NCI-H1930 (cell line): ENCODE measurements at places on chromosomes 5 and 9.

GRCh38 chr5:11305245-11305644 lies 544.2 kb upstream of the DAP start:
- no peak for DNase-seq

GRCh38 chr9:87152256-87152655 lies 204.9 kb upstream of the GAS1 start:
- DNase-seq: no peak

- no peak for DNase-seq
These were observed 55.4 kb downstream of the SNCAIP start for GRCh38 chr5:122367456-122367855.

DNA sequence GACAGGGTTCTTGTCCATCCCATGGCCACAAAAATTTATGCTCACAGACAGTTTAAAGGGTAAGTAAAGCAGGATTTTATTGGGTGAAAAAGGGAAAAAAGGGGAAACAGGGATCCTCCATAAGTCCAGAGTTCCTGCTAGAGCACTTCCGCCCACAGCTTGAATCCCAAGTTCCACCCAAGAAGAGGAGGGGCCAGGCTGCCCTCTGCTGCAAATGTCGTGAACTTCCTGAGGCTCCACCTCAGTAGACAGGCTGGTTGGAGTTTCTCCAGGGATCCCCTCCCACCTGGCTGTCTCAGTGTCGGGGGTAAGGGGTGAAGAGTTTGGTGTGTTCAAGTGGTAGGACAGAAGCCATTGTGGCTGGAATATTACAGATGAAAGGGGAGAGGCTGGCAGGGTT lies 275.0 kb upstream of the SGCD start:
- DNase-seq: no peak

DNA sequence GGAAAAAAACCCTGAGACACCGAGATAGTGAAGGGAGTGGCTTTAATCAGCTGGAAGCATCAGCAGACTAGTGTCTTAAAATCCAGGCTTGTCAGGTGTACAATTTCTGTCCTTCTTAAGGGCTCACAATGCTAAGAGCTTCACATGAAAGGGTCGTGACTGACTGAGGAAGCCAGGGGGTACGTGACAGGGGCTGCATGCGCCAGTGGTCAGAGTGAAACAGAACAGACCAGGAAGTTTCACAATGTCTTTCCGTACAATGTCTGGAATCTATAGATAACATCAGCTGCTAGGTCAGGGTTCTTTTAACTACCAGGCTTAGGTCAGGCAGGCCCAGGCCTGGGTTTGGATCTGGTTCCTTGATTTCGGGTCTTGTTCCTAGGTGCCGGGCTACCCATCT lies 253.0 kb downstream of the CDH10 start:
- no peak for DNase-seq

- DNase-seq: no peak
These were observed at the start of gene PHF24 for GRCh38 chr9:34957492-34958410. PHF24 (plus strand) TSS chr9:34958285; CDS start chr9:34971299, 13,014 bp downstream.

GRCh38 chr9:21465859-21466518 lies 16.1 kb downstream of the IFNE start:
- no peak for DNase-seq

- no peak for DNase-seq
These were observed 271.8 kb downstream of the TRIM32 start for GRCh38 chr9:116958881-116959280.

DNA sequence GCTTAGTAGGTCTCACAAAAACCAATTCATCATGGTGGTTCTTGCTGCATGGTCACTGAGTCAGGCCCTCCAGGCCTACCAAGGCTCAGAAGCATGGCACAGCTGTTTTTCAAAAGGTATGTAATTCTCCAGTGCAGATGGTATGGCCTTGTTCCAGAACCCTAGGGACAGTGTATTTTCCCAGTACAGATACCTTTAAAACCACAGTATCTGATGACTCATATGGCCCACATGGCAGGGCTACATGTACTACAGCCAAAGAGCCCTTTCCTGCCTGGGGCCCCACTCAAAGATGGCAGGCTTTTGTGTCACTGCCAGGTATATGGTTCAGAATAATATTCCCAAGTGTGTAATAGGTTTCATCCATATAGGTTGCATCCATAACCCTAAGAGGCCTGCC lies 16.5 kb downstream of the CSF2 start:
- DNase-seq: no peak

GRCh38 chr9:92310562-92310961 lies 14.6 kb downstream of the NOL8 start:
- no peak for DNase-seq

DNA sequence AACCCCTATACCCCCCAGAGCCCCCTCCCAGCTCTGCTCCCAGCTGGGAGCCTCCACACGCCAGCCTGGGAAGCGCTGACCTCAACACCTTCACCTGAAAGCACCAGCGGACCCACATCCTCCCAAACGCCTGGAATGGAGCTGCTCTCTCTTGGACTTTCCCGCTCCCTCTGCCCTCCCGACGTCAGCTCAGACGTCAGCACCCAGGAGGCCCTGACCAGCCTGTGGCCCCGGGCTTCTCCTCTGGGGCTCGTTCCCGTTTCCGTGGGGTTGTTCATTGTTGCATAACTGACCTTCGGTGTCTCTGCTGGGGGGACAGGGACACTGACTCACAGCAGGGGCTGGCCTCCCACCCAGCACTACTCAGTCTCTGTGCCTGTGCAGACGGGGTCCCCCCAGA lies 35.0 kb upstream of the SLC6A3 start:
- no peak for DNase-seq

DNA sequence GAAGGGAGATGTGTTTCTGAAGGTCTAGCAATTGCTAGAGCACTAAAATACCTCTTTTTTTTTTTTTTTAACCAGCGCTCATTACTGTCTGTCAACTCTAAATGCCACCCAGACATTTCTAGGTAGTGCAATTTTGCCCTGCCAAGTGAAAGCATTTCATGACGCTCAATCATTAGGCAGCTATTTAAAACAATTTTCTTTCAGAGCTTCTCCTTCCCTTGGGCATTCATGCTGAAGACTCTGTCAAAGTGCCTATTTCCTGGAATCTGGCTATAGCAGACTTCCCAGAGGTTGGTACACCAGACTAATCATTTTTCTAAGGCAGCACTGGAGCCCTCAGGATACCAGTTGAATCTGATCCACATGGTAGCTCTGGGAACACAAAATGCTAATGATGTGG lies 97.0 kb upstream of the ANKRD55 start:
- DNase-seq: no peak

DNA sequence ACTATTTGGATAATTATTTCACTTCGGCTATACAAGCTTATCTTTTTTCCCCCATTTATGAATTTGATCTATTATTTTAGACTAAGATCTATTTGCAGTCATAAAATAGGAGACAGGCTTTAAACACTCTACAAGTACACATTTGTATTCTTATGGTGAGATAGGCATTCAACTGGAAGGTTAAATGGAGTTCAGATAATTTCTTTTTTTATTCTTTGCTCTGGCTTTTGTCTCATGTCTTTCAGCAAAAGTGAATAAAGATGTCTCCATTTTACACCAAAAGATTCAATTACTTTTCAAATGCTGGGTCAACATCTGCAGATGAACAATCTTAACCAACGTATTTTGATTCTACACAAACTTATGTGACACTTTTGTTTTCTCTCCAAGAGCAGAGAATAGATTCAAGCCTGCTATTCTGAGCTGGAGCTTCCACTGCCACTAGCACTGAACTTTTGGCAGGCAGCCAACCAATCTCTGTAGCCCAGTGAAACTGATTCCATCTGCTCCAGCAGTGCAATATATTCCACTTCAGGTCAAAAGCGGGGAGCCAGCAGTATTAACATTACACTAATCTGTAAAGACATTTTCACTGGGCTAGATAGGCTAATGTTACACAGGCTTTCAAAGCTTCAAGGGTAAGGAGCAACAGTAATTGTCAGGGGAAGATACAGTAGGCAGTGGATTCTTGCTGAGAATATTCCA lies 452.0 kb upstream of the ZNF608 start:
- DNase-seq: no peak

DNA sequence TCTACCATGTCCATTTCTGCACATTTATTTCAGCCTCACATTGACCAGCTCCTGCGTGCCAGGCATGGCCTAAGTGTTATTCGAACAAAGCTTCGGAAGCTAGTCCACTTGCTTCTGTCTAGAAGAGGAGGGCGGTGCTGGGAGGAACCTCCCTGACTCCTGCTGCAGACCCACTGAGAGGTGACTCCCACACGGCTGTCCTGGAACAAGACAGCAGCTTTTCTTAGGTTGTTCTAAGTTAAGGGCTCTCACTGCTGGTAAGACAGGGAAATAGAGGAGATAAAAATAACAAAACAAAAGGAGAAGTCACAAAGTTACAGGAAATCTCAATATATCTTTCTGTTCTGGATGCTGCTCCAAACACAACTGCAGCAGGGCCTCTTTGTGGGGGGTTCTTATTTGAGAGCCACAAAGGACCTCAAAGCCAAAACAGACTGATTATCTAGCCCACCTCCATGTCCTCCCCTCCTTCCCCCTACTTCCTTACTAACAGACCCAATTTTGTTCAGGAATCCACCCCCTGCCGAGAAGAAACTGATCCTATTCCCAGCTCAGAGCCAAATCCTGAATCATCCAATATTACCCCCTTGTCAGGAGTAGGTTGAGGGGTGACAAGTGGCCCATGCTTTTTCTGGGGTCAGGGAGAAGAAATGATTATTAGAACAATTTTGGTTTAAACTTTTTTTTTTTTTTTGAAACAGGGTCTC lies 28.4 kb upstream of the KCNIP1 start:
- DNase-seq: no peak

GRCh38 chr9:5112109-5112592 lies 73.3 kb downstream of the INSL6 start:
- no peak for DNase-seq

DNA sequence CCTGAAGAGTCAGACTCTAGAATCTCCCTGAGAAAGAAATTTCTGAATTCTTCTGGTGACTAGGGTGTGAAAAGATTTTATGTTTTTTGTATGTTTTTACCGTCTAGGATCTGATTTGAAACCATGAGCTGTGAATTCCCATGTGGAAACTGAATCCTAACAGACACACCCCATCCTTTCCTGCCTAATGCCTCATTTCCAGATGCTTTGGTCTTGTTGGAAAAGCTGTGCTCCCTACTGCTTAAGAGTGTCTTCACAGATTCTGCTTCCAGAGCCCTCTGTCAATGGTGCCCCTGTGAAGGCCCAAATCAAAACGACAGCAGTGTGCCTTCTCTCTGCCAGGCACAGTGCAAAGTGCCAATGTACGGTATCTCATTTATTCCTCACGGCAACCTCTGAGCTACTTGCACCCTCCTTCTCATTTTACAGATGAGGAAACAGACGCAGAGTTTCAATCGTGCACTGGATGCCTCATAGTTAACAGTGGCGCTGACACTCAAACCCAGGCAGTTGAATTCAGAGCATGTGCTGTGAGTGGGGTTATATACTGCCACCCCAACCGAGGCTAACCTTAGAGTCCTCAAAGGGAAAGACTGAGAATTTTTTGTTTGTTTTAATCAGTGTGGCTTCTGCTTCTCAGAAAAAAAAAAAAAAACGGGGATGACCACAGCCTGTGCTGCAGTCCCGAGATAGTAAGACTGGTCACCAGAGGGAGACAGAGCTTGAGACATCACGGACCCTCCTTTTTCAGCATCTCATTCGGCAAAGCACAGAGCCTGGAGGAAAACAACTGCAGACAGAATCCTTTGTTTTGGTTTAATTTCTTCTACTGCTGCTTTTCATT lies 188.4 kb downstream of the SNCAIP start:
- DNase-seq: no peak

DNA sequence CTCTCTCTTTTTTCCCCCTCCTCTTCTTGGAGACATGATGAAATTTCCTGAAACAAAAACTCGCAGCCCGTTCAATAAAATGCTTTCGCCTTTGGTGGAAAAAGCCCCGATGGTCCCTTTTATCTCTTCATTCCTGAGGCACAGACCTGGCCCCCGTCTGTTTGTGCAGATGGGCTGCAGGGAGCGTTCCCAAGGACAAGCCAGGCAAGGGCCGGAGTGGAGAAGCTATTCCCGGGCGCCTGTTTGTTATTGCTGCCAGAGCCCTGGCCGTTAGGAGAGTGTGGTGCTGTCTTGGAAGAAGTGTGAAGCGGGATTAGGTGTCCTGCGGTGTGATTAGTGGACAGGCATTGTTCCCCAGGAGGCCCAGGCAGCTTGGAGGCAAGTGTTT lies 71.9 kb downstream of the SMIM23 start:
- no peak for DNase-seq

- no peak for DNase-seq
These were observed 59.5 kb downstream of the FAM114A2 start for GRCh38 chr5:153979028-153979783.

GRCh38 chr5:139761501-139761900 lies 34.1 kb upstream of the PSD2 start:
- no peak for DNase-seq

DNA sequence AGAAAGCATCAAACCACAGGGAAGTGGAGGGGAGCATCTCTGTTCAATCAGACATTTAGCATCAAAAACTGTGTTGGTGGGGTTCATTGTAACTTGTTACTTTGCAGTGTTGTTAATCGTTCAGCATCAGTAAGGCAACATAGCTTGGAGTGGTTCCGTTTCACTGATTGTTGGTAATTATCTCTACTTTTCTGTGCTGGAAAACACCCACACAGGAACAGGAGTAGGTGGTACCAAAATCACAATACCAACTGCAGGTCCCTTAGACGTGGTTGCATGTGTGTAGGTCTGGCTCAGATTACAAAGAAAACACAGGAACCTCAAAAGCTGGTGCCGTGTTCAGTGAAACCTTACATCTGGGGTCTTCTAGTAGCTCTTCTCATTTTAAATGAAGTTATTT lies 146.8 kb downstream of the RNF180 start:
- DNase-seq: no peak

DNA sequence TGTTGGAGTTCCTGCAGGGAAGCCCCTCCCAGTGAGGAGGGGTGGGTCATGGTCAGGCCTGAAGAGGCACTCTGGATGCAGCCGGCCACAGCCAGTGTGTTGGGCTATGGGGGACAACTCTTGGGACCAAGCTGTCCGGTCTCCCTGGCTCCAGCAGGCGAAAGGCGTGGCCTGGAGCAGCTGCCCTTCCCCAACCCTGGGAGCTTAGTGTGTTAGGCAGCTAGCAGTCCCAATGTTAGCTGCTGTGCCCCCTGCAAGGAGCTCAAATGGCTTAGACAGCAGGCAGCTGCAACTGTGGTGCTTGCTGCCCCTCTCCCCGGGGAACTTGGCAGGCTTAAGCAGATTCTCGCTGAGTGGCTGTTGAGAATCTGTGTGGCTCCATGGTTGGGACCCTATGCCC lies 67.5 kb upstream of the ACTBL2 start:
- no peak for DNase-seq

DNA sequence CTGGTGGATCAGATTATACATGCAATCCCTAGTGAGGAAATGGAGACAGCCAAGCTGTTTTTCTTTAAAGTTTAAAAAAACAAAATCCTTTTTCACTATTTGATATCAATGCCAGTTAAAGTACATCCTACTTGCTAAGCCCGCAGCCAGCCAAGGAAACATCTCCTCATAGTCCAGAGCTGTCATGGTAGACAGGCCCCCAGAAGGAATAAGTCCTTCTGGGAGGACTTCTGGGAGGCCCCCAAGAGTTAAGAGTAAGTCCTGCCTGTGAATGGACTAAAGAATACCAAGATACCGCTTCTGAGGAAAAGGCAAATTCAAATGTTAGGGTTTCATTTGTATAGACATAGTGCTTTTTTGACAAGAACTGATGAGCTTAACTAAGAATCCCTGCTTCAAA lies 38.3 kb downstream of the MOCS2 start:
- DNase-seq: no peak

GRCh38 chr5:177372034-177372896 lies 12.0 kb upstream of the SLC34A1 start:
- DNase-seq: no peak
